Mammary epithelial cell (primary cell): ENCODE measurements at places on chromosomes 6 and 20. TPM values are rescaled to one million over a fixed set of nuclear protein-coding genes. Genes with fewer than 3 reads are reported as not detected.

GRCh38 chr6:9708600-9708999 lies 706.3 kb downstream of the TFAP2A start:
- no peak for DNase-seq

- no peak for DNase-seq
Observed at GRCh38 chr6:37936150-37936549, 116.6 kb downstream of the ZFAND3 start.

GRCh38 chr6:610882-611281 lies 46.0 kb downstream of the HUS1B start:
- no peak for DNase-seq

- no peak for DNase-seq
Observed at GRCh38 chr6:169653691-169654090, 48.1 kb downstream of the WDR27 start.

DNA sequence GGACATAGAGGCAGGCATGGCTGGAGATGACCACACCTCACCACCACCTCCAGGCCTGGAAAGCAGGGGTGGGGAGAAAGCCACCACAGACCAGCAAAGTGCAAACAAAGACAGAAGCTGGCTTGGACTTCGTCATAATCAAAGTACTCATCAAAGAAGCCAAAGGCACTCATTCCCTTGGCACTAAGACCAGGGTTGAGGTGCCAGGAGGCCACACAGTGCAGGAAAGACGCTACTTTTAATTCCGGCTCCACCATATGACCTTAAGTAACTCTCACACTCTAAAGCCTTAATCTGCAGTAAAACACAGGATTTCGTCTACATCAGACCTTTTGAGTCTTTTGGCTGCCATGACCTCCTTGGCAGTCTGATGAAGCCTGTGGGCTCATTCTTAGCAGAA lies 123.1 kb downstream of the HIVEP2 start:
- no peak for DNase-seq

DNA sequence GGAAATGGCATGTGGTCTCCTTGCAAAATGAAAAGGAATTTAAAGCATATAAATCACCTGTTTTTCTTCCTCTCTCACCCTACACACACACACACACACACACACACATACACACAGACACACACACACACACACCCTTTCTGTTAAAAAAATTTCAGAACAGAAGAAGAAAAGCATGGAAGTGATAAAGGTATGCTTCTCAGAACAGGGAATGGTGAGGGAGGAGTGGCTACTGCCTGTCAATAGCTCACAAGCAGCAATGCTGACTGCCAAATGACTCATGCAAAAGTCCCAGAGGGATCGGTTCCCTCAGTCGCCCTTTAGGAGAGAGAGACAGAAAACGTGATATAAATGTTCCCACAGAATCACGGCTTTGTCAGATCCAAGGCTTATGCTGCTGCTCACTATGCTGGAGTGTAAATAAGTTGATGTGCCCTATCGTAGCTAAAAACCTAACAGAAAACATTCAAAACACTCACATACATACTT lies 102.6 kb downstream of the IBTK start:
- DNase-seq: peak; percentile 94

DNA sequence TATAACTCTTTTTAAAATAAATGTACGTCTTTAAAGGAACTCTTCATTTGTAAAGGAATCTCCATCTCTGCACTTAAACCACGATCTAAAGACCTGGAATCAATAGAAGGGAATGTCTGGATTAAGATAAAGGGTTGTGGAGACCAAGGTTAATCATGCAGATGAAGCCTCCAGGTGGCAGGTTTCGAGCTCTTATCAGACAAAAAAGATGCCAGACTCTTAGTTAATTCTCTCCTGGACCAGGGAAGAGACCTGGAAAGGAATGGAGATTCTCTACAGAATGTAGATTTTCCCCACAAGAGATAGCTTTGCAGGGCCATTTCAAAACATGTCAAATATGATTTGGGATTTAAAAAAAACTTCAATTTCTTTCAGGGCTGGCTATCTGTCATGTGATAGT lies 71.5 kb upstream of the SSTR4 start:
- DNase-seq: no peak

DNA sequence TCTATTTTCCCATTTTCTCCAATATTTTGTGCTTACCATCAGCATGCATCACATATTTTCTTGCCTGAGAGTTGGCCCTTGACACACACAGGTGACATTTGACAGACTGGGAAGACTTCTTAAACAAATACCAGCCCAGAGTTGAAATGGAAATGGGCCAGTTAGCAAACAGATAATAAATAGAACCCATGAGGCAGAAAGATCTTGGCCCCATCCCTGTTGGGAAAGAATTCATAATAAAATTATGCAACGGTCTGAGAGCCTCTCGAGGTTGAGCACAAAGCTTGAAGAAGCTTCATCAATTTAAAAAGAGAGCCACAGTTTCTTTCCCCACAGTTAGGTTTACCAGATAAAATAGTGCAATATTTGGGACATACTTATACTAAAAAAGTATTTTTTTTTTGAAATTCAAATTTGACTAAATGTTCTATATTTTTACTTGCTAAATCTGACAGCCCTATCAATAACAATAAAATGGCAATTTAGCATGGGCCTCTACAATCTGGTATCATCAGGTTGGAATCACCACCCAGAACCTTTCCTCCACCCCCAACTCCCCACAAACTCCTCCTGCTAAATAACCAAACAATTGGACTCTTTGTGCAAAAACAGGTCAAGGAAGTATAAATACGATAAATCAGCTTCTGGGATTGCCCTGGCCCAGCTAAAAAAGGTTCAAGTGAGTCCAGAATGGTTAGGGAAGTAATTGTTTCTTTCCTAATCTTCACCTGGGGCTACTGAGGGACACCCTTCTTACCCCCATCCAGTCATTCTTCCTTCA lies 129.8 kb downstream of the CD164 start:
- DNase-seq: no peak

DNA sequence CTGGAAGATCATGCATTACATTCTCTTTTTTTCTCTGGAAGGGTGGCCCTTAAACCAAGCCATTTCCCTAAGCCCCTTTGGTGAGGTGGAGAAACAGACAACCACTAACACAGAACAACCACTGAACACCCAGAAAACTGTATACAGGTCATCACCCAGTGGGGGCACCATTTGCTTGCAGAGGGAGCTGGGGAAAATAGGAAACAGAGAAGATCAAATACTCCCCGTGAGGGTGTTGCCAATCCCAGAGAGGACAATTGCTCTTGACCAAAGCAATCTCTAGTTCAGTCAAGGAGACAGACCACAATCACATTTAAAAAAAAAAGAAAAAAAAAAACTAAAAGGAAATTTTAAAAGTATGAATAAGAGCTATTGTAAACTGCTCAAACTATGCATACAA lies 865 bp upstream of the DAAM2 start:
- DNase-seq: no peak

DNA sequence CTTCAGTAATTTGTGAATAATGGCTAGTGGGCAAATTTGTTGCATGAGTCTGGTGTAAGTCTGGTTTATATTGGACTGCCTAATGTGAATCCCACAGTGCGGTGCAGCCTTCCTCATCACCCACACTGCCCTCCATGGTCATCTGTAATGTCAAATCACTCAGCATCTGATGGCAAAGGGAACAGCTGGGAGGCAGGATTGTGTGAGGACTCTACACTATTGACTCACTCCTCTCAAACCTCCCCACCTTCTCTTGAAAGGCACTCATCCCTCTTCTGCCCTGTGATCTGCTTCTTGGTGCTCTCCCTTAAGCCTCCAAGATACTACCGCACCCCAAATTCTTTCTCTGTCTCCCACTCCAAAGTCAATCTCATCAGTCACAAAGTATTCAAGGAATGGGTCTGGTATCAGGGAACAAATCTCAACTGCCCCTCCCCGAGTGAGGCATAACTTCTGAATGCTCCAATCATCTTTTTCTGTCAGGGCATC lies 146.0 kb upstream of the BEND6 start:
- DNase-seq: peak; percentile 91

GRCh38 chr6:37783856-37784584 lies 35.5 kb upstream of the ZFAND3 start:
- no peak for DNase-seq

DNA sequence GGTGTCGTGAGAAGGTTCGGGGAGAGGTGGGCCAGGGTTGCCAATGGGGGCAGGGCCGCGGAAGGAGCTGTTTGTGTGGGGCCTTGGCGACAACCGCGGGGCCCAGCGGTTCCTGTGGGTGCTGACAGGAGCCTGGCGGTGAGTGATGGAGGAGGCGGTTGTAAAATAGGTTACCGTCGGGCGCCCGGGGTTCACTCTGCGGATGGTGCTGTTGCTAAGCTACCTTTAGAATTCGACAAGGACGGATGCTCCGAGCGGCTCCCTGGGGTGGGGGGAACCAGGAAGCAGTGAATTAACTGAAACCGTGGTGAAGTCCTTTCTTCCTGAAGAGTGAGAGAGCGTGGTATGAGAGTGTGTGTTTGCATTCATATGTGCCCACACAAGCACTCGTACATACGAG lies 61.7 kb downstream of the CDH22 start:
- DNase-seq: no peak

- DNase-seq: no peak
Observed at GRCh38 chr6:43705996-43706395, 18.4 kb upstream of the MRPS18A start.

DNA sequence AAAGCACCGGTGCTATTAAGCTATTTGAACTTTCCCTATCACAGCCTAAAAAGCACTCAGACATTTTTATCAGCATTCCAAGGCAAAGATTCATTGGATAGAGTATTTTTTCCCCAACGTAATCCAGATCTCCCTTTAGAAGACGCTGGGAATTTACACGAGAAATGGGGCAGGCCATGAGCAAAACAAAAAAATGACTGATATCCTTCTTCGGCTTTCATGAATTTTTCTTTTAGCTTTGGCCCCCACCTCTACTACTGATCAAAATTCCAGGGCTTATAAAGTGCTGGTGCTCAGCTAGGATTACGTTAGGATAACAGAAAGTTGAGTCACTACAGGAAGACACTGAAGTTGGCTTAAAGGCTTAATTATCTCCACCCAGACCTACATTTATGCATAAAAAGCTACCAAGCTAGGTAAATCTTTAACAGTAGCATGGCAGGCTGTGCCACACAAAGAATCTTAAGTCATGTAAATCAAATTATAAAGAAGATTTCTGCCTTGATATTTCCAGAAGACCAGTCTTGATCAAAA lies 418.5 kb upstream of the BTBD3 start:
- DNase-seq: no peak

GRCh38 chr20:59564171-59564570 lies 40.2 kb upstream of the PHACTR3 start:
- DNase-seq: no peak

DNA sequence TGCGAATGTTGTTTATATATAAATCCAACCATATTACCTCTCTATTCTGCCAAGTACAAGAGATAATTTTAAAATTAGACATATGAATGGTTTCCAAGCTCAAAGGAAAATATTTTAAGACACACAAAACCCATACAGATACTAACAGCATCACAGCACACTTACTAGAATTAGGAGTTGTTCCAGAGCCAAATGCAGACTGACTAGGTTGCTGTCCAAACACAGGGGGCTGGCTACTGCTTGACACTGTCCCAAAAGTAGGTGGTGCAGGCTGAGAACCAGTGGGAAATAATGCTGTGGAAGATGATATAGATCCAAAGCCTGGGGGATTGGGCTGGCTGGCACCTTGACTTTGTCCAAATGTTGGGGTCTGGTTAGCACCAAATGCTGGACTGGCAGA lies 24.3 kb downstream of the FAM8A1 start:
- DNase-seq: no peak

Gene LEMD2
- total RNA-seq: 63.2 and 69.5 TPM in 2 replicates

Gene ELOVL4
- 14.8 and 15.2 TPM in 2 replicates for total RNA-seq

Gene SUPT3H
- total RNA-seq: 7.3 TPM

Gene SLC52A3
- total RNA-seq: not detected in 2 replicates

Gene PNLDC1
- 0.33 TPM for total RNA-seq

Gene SYCP2L
- total RNA-seq: not detected in 2 replicates

Gene OR2J3
- total RNA-seq: not detected in 2 replicates

Gene PROKR2
- not detected for total RNA-seq

Gene EPPIN
- not detected in 2 replicates for total RNA-seq

Gene TREML2
- total RNA-seq: 0.16 TPM in 1 of 2 replicates, not detected in the other
